ENCODE measurements at places on chromosomes 16 and 17.

DNA sequence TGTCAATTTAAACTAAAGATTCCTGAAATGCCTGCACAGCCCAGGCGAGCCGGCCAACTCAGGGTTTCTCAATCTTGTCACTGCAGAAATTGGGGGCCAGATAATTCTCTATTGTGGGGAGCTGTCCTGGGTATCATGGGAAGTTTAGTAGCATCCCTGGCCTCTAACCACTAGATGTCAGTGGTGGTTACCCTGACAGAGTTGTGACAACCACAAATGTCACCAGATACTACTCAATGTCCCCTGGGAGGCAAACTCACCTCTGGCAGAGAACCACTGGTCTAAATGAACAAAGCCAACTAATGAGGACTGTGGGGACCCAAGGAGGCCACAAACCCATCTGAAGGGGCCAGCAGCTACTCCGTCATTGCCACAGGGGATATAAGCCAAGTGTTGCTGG, 90.9 kb downstream of the MYH11 start:
- no peak for DNase-seq

- DNase-seq = no peak
These were observed 10.5 kb downstream of the SREBF1 start for GRCh38 chr17:17826342-17826713.

DNA sequence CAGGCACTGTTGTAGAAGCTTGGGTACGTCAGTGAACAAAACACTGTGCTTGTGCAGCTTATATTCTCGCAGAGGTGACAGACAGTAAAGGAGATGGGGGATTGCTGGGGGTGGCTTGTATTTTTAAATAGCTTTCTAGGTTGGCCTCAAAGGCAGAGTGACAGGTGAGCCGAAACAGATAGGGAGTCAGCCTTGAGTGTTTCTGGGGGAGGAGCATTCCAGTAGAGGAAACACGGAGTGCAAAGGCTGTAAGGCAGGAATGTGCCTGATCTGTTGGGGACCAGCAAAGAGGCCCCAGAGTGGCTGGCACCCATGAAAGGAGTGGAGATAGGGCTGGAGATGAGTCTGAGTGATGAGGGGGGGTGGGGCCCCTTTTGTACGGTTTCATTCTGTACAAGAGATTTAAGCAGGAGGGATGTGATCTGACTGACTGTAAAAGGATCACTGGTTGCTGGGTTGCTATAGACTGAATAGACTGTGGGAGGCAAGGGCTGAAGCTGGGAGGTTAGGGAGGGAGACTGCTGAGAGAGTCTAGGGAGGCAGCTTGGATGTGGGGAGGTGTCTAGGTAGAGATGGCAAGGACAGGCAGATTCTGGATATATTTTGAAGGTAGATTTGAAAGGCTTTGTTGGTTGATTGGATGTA, 15.2 kb downstream of the NUP93 start:
- no peak for DNase-seq

DNA sequence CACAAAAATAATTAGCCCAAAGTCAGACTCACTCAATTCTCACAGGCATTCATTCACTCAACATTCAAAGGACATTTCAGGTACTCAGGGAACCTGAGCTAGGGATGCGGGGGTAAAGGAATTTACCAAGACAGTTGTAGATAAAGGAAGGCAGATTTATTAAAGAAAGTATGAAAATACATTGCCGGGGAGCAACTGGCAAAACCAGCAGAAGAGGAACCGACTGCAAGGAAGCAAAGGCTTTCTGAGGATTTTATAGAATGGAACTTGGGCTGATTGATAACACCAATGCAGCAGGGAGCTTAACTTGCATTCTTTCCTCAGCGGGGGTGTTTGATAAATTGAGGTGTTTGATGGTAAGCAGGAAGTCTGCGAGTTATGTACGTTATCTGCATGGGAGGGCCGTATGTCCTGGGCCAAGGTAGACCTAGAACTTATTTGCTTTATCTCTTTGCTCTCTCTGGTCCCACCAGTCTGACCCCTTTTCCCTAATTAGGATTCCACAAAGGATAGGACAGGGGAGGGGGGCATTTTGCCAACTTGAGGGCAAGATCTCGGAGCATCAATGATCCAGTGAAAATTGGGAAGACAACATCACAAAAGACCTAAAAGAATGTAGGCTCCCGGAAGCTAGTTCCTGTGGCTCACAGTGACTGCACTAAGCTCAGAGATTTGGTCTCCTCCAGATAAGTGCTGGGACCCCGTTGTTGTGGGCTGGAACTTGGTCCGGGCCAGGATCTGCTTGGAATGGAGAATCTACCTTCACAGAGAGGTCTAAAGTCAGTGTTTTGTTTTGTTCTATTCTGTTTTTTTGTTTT, 5.8 kb upstream of the MT3 start:
- DNase-seq = no peak

DNA sequence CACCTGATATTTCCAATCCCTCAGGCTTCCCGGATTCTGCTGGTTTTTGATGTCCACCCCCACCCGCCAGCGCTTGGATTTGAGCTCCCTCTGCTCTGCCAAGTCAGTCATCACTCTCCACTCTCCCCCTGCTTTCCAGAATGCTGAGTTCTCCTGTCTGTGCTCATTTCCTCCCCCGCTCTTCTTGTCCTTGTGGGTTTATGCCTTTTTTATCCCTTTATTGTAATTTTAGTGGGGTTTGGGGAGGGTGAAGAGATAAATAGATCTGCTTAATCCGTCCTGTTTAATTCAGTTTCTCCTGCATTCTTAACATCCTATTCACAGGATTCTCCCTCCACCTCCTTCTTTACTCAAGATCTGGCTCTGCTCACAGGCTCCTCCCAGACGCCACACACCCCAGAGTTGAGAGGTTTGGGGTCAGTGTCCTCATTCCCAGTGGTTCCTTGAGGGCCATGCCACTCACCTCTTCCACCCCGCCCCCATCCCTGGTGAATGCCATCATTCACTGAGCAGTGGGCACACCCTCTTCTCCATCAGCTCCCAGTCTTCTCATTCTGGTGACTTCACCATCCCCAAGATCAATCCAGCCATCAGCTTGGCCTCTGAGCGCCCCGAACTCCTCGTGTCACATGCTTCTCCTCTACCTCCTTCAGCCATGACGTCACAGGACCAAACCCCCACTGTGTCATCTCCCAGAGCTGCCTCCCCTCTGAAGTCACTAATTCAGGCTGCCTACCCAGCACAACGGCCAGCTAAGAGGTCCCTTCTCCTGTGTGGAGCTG, 15.1 kb upstream of the GUCY2D start:
- DNase-seq = no peak

DNA sequence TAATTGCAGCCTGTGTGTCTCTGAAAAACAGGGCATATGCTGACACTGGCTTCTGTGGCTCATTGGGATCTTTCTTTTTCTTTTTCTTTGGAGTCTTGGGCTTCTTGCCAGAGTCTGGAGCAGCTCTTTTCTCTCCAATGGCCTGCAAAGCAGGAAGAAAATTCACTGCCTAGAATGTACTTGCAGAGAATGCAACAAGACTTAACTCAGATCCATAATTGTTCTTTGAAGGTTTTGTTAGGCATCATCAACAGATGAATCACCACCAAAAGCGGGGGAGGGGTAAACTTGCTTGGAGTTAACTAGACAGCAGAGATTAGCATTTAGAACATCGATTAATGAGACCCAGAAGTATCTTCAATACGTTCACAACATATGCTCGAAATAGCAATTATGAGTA, 100.9 kb downstream of the TOX3 start:
- DNase-seq = no peak

GRCh38 chr17:27381007-27381501, 75.2 kb upstream of the KSR1 start:
- no peak for DNase-seq
